Islet precursor cell (in vitro differentiated cells): ENCODE measurements at places on chromosomes 16 and 17.

- no peak for DNase-seq
Observed at GRCh38 chr17:75209061-75209460, 3.6 kb downstream of the NUP85 start.

- DNase-seq, result no peak
Observed at GRCh38 chr17:82884970-82885353, 45.1 kb upstream of the ZNF750 start.

- peak; percentile 42 for DNase-seq
Observed at GRCh38 chr16:85983064-85983463, 84.1 kb downstream of the IRF8 start.

DNA sequence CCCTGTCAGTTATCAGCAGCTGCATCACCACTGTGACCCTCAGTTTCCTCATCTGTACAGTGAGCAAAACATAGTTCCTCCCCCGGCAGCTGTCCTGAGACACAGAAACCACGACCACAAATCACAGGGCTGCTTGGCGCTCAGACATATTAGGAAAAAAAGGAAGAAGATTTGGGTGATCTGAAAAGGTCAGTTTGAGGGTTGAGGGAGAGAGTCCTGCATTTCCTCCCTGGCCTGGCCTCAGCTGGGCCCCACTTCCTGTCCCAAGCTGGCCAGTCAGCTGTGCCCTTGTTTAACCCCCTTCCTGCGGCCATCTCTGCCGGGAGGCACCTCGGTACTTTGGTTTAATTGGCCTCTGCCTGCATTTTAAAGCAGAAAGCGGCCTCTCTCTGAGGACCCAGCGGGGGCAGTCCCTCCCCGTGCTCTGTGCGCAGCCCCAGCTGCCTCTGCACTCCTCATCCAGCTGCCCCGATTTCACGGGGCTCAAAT lies 24.0 kb upstream of the CIBAR2 start:
- no peak for DNase-seq

DNA sequence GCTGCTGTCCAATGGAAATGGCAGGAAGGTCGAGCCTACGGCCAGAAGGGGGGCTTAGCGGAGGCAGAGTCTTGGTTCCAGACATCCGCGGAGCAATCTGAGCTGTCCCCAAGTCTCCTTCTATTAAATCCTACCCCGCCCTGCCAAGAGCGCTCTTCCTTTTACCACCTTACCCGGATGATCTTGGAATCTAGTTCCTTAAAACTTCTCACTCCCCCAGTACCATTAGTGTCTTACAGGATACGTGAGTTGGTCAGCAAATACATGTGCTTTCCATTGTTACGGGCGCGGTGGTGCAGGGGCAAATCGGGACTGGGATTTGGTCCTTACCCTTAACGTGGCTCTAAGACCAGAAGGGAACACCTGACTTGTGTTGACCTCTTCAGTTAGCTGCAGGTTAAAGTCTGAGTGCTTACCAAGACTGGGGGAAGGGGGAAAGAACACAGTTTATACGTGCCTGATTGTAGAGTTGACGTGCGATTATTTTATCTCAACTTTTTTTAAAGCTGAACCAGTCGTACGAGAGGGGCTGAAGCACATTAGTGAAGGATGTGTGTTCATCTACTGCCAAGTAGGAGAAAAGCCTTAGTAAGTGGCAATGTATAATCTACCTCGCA lies 495 bp downstream of the TXNDC17 start:
- DNase-seq, result no peak

DNA sequence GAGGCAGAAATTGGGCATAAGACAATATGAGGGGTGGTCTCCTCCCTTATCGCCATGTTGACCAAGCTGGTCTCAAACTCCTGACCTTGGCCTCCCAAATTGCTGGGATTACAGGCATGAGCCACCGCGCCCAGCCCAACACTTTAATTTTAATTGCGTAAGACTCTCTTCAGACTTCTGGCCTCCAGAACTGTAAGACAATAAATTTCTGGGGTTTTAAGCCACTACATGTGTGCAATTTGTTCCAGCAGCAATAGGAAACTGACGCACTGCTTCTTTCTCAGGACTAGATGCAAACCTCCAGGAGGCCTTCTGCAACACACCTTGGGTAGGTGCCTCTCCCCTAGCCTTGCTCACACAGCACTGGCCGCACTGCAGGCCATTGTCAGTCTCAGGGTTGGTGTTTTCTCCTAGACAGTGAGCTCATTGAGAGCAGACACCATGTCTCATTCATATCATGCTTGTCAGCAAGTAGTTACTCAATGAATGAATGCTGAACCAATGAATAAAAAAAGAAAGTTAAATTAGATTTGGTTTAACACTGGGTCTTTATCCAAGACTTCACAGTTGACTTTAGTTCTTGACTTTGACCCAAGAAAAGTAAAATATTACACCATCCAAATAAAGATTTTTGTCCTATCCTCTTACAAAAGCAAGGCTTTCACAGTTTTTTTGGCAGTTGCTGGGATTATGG lies 5.5 kb upstream of the ACSF2 start:
- DNase-seq, result no peak

DNA sequence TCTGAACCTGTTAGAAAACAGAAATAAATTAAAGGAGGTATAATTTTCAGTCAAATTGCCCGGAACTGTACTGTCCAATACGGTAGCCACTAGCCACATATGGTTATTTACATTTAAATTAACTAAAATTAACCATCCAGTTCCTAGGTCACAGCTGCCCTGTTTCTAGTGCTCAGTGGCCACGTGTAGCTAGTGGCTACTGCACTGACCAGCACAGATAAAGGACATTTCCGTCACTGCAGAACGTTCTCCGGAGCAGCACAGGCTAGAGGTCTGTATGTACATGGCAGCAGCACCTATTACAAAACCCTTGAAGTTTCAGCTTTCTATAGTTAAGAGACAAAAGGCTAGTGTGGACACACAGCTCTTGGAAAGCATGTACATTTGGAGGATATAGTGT lies 33.7 kb downstream of the CPSF4L start:
- DNase-seq, result no peak
